ENCODE measurements at places on chromosomes 2 and 18. TPM values are rescaled to one million over a fixed set of nuclear protein-coding genes. Genes with fewer than 3 reads are reported as not detected.
A peak's percentile ranks its signal among the peaks of the same experiment; 100 is the strongest.

The MARCHF4 gene
- not detected for total RNA-seq

The NT5DC4 gene
- not detected for total RNA-seq

The PLEKHH2 gene
- total RNA-seq: 7.5 TPM

DNA sequence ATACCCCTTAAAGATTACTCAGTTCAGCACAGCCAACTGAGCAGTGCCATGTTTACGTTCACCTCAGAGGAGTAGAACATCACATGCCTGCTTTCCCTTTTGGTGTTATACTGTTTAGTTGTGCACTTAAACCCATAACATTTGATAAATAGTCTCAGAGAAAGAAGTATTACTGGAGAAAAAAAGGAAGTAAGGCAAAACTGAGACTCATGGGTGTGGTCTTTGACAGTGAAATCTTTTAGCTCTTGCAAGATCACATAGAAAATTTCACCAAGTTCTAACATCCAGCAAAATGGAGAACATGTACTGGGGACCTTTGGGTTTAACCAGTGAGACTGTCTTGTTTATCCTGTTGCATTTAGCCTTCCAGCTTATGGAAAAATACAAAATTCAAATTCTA, 5.6 kb downstream of the TANK start:
- no peak for DNase-seq

DNA sequence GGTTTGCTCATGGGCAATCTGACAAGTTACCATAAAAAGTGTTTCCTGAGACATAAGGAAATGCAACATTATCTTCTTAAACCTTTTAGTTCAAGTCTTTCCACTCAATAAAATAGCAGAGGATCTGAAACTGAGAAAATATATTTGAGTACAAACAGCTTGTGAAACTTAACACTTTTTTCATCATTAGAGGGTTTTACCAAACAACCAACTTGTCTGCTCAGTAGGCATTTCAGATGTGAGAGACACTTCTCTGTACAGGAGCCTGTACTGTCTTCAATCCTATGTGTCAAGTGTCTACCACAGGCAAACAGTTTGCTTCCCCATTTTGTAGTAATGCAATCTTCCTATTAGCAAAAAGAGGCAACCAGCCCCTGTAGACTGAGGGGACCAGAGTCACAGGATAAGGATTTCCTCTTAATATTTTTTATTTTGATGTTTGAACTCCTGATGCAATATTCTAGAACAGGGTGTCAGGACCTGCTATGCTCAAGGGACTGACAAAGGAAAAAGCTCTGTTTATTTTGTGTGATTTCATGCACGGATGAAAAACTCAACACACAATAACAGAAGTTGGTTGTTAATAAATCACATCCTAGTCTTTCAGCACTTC, 159.1 kb upstream of the LHCGR start:
- no peak for DNase-seq

DNA sequence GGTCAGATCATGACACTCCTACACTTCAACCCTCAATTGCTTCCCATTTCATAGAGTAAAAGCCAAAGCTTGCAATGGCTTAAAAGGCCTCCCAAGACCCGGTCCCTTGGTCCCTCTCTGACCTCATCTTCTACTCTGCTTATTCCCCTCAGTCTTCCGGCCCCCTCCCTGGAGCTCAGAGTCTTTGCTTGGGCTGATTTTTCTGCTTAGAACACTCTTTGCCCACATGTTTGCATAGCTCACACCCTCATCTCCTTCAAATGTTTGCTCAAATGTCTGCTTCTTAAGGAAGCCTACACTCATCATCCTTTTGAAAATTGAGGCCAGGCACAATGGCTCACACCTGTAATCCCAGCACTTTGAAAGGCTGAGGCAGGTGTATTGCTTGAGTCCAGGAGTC, 65.6 kb upstream of the CAPN13 start:
- DNase-seq: no peak

GRCh38 chr2:109204412-109204811, 75.4 kb downstream of the SH3RF3 start:
- no peak for DNase-seq

DNA sequence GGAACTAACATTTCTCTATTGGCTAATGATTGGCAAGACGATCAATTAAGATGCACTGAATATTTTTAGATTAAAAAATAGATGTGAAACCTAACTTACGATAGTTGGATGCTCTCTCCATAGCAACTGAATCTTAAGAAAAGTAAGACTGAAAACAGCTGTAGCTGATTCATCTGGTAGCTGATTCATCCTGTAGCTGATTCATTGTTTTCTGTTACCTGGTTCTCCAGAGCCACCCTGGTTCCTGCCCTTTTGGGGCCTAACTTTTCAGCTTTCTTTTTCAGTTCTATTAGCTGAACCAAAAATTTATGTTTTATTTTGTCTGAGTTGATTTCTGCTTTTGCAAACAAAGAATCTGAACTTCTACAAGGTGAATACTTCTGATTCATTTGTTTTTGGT, 22.7 kb upstream of the SPR start:
- peak; percentile 52 for DNase-seq
